CD8-positive, alpha-beta T cell (primary cell): ENCODE measurements at places on chromosomes 7 and 10.

- DNase-seq, result no peak
Observed at GRCh38 chr7:156106107-156106426, 293.8 kb upstream of the SHH start.

DNA sequence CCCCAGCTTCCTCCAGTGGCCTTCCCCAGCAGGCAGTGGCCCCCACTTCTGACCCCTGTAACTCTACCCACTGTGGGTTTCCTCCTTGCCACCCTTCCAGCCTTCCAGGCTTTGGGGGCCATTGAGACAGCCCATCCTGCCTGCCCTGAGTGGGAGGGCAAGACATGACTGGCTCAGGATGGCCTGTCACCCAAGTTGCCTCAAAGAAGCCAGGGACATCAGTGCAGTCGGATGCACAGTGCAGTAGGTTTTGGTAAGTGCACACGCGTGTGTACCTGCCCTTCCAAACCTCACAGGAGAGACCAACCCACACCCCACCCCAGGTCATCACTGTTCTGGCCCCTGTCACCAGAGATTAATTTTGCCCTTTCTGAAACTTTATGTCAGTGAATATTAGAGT, 22.7 kb downstream of the ZMIZ2 start:
- no peak for DNase-seq

DNA sequence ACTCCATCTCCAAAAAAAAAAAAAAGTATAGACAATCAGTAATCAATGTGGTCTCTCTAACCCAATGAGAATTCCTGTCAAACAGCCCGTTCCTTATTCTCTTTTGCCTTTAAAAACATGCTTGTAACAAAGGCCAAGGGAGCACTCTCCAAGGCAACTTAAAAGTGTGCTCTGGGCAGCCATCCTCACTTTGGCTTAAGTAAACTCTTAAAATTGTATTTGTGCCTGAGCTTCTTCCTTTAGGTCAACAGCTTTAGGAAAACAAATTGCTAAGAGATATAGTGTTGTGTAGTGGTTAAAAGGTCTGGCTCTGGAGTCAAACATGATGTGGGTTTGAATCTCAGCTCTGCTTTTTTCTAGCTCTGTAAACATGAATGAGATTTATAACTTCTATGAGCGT, 13.9 kb upstream of the EPC1 start:
- no peak for DNase-seq

- DNase-seq, result no peak
Observed at GRCh38 chr7:95095259-95095965, 188.0 kb downstream of the PPP1R9A start.

- peak; percentile 40 for DNase-seq
Observed at GRCh38 chr10:8056871-8057331, 2.4 kb downstream of the GATA3 start.

GRCh38 chr10:112701878-112702255, 248.2 kb upstream of the TCF7L2 start:
- no peak for DNase-seq

DNA sequence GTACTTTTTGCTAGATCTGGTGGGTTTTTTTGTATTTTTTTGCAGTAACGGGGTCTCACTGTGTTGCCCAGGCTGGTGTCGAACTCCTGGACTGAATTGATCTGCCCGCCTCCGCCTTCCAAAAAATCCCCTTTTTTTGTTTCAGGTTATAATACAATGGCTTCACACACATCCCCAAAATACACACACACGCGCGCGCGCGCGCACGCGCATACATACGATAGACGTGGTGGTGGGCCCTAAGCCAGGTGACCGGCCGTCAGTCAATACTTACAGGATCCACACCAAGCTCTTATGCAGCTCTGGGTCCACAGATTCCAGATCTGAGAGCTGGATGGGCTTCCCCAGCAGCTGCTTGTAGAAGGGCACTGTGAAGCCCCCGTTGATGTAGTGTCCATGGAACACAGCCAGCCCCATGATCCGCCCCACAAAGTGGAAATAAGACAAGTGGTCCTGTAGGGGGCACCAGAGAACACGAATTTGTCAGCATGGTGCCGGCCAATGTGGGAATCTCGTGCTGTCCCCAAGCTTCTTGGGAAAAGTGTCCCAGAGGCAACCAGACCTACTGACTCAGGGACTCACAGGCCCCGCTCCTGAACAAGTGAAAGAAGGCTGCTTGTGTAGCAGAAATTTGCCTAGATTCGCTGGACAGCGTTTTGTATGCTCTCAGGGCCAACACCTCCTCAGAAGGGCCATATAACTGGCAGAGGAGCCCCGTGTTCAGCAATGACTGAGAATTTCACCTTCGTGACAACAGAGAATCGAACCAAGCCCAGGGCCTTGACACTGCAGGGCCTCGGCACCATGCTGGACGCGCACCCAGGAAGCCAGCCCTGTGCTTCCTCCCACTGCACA, 103.6 kb downstream of the SMURF1 start:
- DNase-seq, result peak; percentile 65

GRCh38 chr7:47254081-47254977, 327.6 kb downstream of the TNS3 start:
- DNase-seq, result peak; percentile 40

- peak; percentile 38 for DNase-seq
Observed at GRCh38 chr7:30285536-30286284, 1.3 kb downstream of the ZNRF2 start.

GRCh38 chr7:36784991-36785940, 61.0 kb upstream of the AOAH start:
- peak; percentile 76 for DNase-seq

GRCh38 chr7:128052404-128052803, 21.2 kb upstream of the LRRC4 start:
- DNase-seq, result no peak

- DNase-seq, result no peak
Observed at GRCh38 chr7:96300986-96301385, 20.9 kb downstream of the SLC25A13 start.

- DNase-seq, result no peak
Observed at GRCh38 chr10:11429439-11430052, 181.9 kb downstream of the USP6NL start.

DNA sequence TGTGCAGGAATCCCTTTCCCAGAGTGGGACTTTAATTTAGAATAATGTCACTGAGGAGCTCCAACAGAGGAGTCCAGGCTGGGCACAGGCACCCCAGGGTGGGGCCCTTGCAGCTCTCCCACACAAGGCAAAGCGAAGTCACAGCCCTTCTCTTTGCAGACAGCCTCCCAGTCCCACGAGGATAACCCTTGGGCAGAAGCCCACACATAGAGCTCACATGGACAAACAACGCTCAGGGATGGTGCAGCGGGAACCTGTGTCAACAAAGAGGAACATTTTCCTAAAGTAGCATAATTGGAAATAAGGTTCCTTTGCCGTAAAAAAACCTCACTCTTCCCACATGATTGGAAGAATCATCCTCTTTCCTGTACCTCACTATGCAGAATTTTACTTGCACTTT, 29.3 kb upstream of the GGCT start:
- DNase-seq, result no peak

GRCh38 chr7:141563956-141564623, 12.9 kb downstream of the AGK start:
- DNase-seq, result no peak

DNA sequence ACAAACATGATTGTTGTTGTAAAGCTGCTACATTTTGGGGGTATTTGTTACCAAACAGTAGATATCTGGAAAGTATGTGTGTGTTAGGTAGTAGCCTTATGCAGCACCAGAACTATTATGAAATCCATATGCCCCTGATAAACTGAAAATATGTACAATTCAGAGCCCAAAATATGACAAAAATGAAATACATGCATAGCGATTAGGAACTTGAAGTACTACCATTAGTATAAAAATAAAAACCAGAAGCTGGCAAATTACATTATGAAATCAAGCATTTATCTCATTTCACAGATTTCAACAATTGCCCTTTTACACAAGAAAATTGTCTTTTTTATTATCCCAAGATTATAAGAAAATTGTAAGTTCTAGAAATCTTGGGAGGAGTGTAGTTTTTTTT, 33.9 kb downstream of the SLC26A5 start:
- no peak for DNase-seq
